ENCODE measurements at places on chromosomes 13 and 19. TPM values are rescaled to one million over a fixed set of nuclear protein-coding genes. Genes with fewer than 3 reads are reported as not detected.

DNA sequence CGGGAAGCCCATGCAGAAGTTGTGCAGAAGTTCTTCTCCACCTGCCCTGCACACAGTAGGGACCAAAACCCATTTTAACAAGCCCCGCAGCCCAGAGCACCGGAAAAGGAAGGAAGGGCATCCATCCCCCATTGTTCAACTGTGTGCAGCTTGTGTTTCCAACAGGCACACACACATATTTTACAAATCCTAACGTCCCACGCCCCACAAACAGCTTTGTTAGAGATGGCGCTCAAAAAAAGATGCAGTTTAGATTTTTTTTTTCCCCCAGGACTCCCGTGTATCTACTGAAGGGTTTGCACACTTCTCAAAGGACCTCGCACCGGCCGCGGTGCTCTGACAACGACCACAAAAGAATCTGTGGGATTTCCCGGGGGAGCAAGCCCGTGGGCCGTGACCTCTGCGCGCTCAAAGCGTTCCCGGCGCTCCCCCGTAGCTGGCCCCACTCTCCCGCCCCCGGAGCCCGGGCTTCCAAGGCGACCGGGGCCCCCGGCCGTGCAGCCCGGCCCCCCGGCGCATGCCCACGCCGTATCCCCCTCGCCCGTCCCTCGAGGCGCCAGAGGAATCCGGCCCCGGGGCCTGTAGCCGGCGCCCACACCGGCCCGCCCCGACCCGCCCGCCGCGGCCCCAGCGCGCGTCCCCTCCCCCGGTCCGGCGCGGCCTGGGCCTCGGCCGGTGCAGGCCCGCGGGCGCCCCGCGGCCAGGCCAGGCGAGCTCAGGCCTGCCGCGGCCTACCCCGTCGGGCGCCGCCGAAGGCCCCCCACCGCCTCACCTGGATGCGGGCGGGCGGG lies 523 bp downstream of the ELAVL1 start:
- peak overlapping the region; percentile 94 for H3K27ac ChIP-seq
- no peaks in the 10 kb centered on the region for H3K27me3 ChIP-seq
- H3K36me3 ChIP-seq, result peaks cover 16% of the 10 kb centered on the region
- peak; percentile 44 for DNase-seq
- H3K4me3 ChIP-seq, result peak overlapping the region; percentile 95

DNA sequence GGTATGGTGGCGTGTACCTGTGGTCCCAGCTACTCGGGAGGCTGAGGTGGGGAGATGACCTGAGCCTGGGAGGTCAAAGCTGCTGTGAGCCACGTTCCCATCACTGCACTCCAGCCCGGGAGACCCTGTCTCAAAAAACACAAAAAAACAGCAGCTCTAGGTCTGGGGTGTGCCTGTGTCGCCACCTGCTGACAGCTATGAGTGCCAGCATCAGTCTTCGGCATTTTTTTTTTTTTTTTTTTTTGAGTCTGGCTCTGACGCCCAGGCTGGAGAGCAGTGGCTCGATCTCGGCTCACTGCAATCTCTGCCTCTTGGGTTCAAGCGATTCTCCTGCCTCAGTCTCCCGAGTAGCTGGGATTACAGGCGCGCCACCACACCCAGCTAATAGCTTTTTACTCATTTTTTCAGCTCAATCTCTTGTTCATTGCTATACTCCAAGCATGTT lies 10.1 kb downstream of the AP2S1 start:
- no peak overlapping the region for H3K4me3 ChIP-seq
- peaks cover 16% of the 10 kb centered on the region for H3K36me3 ChIP-seq
- DNase-seq, result peak; percentile 72
- no peaks in the 10 kb centered on the region for H3K27me3 ChIP-seq
- no peak overlapping the region for H3K27ac ChIP-seq
- H3K4me1 ChIP-seq, result peaks cover 4% of the 10 kb centered on the region

The TTC9B gene
- not detected for total RNA-seq

DNA sequence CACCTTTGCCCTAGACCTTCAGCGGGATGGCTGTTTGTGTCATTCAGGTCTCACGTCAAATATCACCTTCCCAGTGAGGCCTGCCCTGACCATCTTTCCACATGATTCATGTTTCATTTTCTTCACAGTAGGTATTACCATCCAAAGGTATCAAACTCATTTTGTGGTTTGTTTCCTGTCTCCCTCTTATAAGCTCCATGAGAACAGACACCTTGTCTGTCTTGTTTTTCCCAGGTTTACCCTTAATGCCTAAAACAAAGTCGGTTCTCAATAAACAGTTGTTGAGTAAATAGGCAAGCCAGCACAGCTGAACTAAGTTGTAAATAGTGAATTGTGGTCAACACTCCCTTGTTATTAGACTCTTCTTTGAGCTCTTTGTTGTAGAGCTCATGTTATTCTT lies 122.6 kb upstream of the GJB6 start:
- H3K36me3 ChIP-seq, result no peaks in the 10 kb centered on the region
- no peaks in the 10 kb centered on the region for H3K27me3 ChIP-seq
- DNase-seq, result no peak
- peaks cover 14% of the 10 kb centered on the region for H3K4me1 ChIP-seq
- H3K27ac ChIP-seq, result no peak overlapping the region

The C13orf46 gene
- total RNA-seq, result 1.6 TPM

DNA sequence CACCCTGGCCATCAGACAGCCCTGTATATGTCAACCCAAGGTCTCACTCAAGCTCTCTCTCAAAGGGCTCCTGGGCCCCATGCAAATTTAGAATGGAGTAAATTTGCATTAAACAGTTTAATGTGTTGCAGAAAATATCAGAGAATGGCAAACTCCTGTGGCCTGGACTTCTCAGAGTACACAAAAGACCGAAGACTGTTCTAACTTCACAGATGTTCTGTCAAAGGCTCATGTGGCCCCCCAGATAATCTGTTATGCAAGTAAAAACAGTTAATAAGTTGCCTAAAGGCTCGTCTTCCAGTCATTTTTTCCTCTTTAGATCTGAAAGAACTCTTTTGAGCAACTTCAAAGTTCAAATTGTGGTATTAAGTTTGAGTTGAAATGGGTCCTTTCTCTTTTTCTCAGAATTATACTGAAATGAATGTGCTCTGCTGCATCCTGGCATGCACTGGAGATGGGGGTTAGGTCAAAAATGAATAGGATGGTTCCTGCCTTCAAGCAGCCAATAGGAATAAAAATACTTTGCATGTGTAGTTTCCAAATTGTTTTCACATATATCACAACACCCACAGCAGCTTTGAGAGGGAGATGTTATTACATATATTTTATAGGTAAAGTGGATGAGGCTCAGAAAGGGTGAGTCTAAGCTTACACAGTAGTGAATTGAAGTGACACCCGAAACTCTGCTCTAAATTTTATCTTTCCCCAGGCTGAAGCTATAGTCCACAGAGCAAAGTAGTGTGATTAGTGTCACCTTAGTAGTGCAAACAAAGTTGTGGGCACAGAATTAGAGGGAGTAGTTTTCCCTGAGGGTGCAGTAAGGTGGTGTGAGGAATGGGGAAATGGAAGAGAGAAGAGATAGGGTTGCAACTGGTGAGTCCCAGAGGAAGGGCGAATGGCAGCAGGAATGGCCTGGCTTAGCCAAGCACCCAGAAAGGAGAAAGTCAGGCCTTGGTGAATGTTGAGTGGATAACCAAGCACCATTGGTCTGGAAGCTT lies 205.0 kb upstream of the RFC3 start:
- peak overlapping the region; percentile 98 for H3K27ac ChIP-seq
- H3K27me3 ChIP-seq, result peaks cover 2% of the 10 kb centered on the region
- H3K4me1 ChIP-seq, result peaks cover 53% of the 10 kb centered on the region
- peaks cover 4% of the 10 kb centered on the region for H3K36me3 ChIP-seq
- DNase-seq, result peak; percentile 61

- peaks cover 12% of the 10 kb centered on the region for H3K27me3 ChIP-seq
- H3K4me1 ChIP-seq, result no peaks in the 10 kb centered on the region
- H3K4me3 ChIP-seq, result no peak overlapping the region
- DNase-seq, result no peak
- H3K27ac ChIP-seq, result no peak overlapping the region
Measured at GRCh38 chr13:113922412-113923118, 51.3 kb downstream of the C13orf46 start.

The CALR3 gene
- not detected for total RNA-seq

DNA sequence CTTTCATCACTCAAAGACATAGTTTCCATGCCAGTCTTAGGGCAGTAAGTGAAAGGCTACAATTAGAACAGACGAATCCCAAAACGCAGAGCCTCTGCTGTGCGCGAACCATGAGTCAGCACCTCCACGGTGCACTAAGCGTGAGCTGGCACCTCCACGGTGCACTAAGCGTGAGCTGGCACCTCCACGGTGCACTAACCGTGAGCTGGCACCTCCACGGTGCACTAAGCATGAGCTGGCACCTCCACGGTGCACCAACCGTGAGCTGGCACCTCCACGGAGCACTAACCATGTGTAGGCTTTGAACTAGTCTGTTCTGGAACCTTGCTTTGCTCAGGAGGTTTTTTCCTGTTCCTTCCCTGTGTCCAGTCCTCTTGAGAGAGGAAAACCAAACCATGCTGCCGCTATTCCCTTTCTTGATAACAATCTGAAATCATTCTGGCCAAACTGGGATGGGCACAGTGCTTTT lies 120.6 kb downstream of the IRS2 start:
- H3K27me3 ChIP-seq, result no peaks in the 10 kb centered on the region
- H3K4me3 ChIP-seq, result no peak overlapping the region
- H3K27ac ChIP-seq, result no peak overlapping the region
- no peaks in the 10 kb centered on the region for H3K36me3 ChIP-seq

The KLK1 gene
- total RNA-seq, result 2.6 TPM

DNA sequence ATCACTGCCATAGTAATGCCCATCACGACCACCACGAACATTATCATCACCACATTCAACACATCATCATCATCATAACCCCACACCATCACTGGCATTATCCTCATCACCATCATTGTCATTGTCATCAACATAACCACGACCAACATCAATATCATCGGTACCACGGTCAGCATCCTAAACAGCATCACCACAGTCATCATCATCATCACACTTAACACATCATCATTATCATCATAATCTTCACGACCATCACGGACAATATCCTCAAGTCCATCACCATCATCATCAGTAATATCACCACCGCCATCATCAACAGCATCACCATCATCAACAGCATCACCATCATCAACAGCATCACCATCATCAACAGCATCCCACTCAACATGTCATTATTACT lies 70.3 kb downstream of the MBD3L1 start:
- no peak overlapping the region for H3K4me3 ChIP-seq
- no peaks in the 10 kb centered on the region for H3K4me1 ChIP-seq

The TLE6 gene
- 2.6 TPM for total RNA-seq

GRCh38 chr13:28099396-28100149 lies 803 bp downstream of the FLT3 start:
- H3K27me3 ChIP-seq, result peaks cover 42% of the 10 kb centered on the region
- H3K27ac ChIP-seq, result no peak overlapping the region
- DNase-seq, result no peak
- peaks cover 8% of the 10 kb centered on the region for H3K4me1 ChIP-seq

DNA sequence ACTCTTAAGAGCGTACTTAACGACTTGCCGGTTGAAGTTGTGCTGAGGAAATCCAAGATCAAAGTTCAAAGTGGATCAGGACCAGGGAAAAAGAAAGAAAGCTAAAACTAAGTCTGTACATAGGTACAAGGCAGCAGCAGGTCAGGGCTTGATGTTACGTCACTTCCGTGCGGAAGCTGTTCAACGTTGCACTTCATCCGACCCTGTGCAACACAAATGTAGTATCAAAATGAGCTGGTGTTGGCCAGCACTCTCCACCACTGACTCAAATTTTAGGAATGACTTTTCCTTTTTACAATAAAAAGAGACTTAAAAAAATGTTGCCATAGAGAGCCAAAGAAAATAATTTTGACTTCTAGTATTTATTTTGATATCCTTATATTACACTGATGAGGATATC lies 1315.4 kb downstream of the EFNB2 start:
- H3K36me3 ChIP-seq, result no peaks in the 10 kb centered on the region
- H3K4me3 ChIP-seq, result no peak overlapping the region
- H3K27ac ChIP-seq, result no peak overlapping the region
- H3K27me3 ChIP-seq, result peaks cover 1% of the 10 kb centered on the region
- no peaks in the 10 kb centered on the region for H3K4me1 ChIP-seq

The RNF225 gene
- 0.25 TPM for total RNA-seq

The GNA15 gene
- total RNA-seq, result 64.9 TPM

DNA sequence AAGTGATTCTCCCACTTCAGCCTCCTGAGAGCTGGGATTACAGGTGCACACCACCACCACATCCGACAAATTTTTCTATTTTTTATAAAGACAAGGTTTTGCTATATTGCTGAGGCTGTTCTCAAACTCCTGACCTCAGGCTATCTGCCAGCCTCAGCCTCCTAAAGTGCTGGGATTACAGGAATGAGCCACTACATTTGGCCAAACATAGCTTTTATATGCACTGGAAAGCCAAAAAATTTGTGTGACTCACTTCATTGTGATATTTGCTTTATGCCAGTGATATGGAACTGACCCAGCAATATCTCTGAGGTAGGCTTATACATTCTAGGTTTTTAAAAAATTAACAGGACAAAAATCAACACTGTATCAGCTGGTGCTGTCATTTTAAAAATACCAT lies 26.8 kb upstream of the ACOD1 start:
- no peak overlapping the region for H3K27ac ChIP-seq
- H3K4me3 ChIP-seq, result no peak overlapping the region
- DNase-seq, result no peak
- H3K4me1 ChIP-seq, result no peaks in the 10 kb centered on the region
- peaks cover 4% of the 10 kb centered on the region for H3K27me3 ChIP-seq

The PGLYRP1 gene
- not detected for total RNA-seq

DNA sequence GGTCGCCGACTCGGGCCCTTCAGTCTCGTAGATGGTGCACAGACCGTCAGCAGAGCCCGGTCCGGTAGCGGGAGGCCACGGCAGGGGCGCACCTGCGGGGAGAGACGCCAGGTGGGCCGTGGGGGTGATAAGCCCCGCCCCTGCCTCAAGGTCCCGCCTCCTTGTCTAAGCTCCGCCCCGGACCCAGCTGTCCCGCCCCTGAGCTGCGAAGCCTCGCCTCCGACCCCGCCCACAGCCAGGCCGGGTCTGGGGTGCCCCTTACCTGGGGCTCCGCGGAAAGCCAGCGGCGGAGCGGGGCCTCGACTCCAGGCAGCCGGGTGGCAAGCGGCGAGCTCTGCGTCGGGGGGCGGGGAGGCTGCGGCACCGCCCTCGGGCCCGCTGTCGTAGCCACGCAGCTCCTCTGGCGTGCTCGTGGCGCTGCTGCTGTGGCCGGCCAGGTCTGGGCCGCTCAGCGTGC lies 4.7 kb downstream of the PRR36 start:
- peak overlapping the region; percentile 57 for H3K4me3 ChIP-seq
- H3K27me3 ChIP-seq, result peaks cover 27% of the 10 kb centered on the region
- H3K27ac ChIP-seq, result no peak overlapping the region
- peak; percentile 90 for DNase-seq

The SLC17A7 gene
- 0.14 TPM for total RNA-seq

The DHDH gene
- 2.4 TPM for total RNA-seq

The CABP5 gene
- not detected for total RNA-seq

The FOXA3 gene
- total RNA-seq, result 0.40 TPM

GRCh38 chr13:73891805-73892204 lies 242.4 kb downstream of the KLF12 start:
- H3K27ac ChIP-seq, result no peak overlapping the region
- no peak overlapping the region for H3K4me3 ChIP-seq
- peaks cover 8% of the 10 kb centered on the region for H3K36me3 ChIP-seq
- H3K27me3 ChIP-seq, result no peaks in the 10 kb centered on the region
- no peak for DNase-seq
- peaks cover 38% of the 10 kb centered on the region for H3K4me1 ChIP-seq

The WDR87 gene
- total RNA-seq, result not detected

- no peak overlapping the region for H3K27ac ChIP-seq
- H3K36me3 ChIP-seq, result no peaks in the 10 kb centered on the region
- DNase-seq, result no peak
- H3K4me1 ChIP-seq, result no peaks in the 10 kb centered on the region
- no peaks in the 10 kb centered on the region for H3K27me3 ChIP-seq
Measured at GRCh38 chr13:62799931-62800436, 1384.3 kb upstream of the PCDH20 start.
